ENCODE measurements at places on chromosomes 7 and 10.

DNA sequence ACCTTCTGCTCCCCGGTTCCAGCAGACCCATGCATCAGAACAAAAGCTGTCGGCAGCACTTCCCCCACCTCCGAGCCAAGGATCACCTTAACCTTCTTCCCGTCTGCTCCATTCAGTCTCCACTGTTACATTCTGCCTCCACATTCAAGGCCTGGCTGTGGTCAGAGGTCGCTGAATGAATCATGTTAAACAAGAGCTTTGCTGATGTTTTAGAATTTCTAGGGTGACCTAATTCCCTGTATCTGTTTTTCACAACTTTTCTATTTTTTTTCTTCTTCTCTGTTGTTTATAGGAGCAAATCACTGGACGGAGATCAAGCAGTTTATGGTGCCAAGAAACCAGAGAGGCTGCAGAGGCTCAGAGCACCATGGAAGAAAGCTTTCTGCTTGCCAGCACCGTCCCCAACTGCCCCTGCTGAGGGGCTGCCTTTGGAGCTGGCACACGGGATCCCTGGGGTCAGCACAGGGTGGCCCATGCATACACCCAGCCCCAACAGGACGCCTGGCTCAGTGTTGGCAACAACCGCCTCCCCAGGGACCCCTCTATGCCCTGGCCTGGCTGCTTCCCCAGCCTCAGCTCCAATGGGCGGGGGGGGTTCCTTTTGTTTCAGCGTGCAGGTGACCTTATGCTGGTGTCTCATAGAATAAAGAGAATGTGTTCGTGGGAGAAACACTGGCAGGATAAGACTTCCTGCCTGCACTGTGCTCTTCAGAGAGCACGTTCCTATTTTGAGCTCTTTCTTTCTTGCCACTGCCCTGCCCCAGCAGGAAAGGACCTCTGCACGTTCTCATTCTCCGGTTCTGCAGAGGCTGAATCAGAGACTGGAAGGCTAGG, 182.7 kb upstream of the LYZL2 start:
- no peak for DNase-seq

DNA sequence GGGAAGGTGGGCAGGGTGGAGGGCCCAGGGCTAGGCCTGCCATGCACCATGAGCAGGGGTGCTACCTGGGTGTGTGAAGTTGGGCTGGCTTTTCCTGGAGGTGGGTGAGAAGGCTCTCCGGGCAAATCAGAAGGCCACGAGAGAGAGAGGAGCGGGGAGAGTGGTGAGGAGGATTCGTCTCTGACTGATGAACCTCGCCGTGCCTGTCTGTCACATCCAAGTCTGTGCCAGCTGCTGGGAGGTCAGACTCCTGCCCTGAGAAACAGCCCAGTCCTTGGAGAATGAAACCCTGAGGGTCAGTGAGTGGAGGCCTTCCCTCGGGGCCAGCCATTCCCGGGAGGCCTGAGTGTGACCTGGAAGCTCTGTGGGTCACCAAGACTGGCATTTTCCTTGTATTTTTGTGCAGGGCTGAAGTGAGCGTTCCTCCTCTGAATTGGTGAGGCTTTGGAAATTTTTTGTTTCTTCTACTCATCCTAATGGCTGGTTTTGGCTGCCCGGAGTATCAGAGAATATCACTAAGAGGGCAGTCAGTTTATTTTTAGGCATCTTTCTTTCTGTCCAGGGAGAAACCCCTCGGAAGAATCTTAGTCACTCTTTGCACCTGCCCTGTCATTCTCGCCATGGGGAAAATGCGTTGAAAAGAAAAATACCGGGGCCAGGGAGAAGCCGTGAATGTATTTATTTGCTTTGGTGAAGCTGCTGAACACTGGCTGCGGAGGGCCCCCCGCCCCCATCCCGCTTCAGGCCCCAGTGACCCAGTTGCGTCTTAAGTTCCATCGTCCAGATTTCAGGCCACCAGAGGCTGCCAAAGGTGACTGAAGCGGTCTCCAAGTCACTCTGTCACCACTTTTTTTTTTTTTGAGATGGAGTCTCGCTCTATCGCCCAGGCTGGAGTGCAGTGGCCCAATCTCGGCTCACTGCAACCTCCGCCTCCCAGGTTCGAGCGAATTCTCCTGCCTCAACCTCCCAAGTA, 6.5 kb upstream of the AP5Z1 start:
- no peak for DNase-seq

GRCh38 chr10:34967335-34967880, 122.7 kb downstream of the CUL2 start:
- no peak for DNase-seq

DNA sequence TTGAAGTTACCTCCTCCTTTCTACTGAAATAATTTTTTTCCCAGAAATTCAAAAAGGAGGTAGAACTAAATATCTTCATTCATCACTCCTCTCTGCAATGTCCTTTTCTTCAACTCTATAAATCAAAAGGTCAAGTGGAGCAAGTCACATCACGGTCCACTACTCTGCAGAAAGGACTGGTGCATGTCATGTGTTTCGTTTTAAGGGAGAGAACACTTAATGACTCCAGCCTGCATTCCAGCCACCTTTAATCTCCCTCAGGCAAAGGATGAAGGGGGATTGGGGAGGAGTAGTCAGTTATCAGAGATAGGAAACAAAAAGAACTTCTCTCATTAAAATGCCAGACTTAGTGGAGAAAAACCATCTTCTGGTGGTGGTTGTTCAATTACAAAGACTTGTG, 78.9 kb downstream of the ANK3 start:
- DNase-seq = no peak

DNA sequence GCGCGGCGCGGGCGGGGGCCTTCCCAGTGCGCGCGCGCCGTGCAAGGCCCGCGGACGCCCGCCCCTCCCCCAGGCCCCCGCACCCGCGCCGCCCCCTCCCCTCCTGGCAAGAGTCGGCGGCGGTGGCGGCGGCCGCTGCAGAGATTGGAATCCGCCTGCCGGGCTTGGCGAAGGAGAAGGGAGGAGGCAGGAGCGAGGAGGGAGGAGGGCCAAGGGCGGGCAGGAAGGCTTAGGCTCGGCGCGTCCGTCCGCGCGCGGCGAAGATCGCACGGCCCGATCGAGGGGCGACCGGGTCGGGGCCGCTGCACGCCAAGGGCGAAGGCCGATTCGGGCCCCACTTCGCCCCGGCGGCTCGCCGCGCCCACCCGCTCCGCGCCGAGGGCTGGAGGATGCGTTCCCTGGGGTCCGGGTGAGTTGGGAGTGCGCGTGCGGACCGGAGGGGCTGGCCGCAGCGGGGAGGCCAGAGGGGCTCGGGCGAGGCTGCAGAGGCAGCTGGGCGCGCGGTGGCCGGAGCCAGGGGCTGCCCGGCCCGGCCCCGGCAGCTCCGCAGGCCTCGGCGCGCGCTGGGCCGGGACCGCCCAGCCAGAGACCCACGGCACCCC, at the start of gene BMPR1A:
Gene BMPR1A, plus strand, starts transcription at position 109 of the 602 bp plus-strand sequence. CDS start 119,400 bp downstream, outside the sequence.
- no peak for DNase-seq

DNA sequence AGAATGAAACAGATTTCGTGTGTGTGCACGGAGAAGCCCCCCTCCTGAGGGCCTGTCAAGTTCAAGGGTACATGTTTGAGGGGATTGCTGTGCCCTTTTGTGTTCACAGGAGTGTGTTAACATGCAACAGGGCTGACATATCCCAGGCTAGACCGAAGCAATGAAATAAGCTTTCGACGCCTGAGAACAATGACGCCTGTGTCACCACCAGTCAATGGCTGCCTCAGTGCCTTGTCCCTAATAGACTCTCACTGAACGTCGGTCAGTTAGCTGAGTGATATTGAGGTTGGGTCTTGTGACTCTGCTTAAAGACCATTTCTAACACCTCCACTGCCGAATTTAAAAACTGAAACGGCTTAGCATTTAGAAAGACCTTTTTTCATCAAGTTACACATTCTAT, 175.2 kb upstream of the TCF7L2 start:
- DNase-seq = no peak

GRCh38 chr7:47210281-47210854, 371.5 kb downstream of the TNS3 start:
- no peak for DNase-seq

DNA sequence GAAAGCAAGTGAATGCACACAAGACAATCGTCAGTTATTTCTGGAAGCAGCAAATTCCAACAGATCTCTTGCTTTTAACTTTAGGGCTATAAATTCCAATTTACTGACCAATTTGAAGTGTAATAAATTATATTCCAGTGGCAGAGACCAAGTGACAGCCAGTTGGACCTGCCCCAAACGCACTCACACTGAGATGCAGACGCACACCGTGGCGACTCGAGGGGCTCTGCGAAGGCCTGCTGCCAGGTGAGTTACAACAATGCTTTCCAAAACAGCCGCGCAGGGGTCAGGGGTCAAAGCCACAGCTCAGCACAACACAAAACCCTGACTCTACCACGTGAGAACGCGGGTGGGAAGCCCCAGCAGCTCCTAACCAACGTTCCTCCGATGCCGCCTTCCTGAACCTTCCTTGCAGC, 97.4 kb downstream of the ZRANB1 start:
- no peak for DNase-seq
